ENCODE measurements at places on chromosomes 3 and 15.

- no peak for DNase-seq
These were observed 243.8 kb upstream of the TOPAZ1 start for GRCh38 chr3:43997788-43998369.

- DNase-seq: peak; percentile 8
These were observed 364.9 kb downstream of the NAALADL2 start for GRCh38 chr3:175224051-175224450.

GRCh38 chr3:188742755-188743550 is 428.8 kb upstream of the TPRG1 start:
- DNase-seq: no peak

GRCh38 chr3:42980209-42980608 is 1.1 kb downstream of the GASK1A start:
- no peak for DNase-seq

GRCh38 chr3:14200276-14200675 is 21.7 kb downstream of the LSM3 start:
- no peak for DNase-seq

DNA sequence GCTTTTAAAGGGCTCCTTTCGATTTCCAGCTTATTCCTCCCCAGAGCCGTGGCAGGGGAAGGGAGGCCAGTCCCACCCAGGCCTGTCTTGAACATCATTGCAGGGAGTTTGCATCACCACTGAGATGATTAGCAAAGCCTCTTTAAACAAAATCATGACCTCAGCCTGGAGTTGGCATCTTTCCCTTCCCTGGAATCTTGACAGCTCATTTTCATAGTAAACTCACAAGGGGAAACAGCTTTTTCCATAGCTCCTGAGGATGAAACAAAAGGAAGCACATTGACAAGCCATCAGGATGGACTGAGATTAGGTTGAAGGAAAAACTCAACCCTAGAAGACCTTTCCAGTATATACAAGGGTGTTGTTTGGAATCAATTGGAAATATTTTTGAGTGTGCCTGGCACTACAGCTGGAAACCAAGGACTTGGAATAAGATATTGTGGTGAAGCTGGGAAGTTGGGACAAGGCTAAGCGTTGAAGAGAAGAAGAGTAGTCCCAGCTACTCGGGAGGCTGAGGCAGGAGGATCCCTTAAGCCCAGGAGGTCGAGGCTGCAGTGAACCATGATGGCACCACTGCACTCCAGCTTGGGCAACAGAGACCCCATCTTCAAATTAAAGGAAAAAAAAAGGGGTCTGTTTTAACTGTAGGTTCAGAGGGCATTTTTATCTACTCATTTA is 3.1 kb upstream of the LARP6 start:
- peak; percentile 92 for DNase-seq

GRCh38 chr15:32994810-32995424 is 199.6 kb downstream of the FMN1 start:
- DNase-seq: peak; percentile 15

DNA sequence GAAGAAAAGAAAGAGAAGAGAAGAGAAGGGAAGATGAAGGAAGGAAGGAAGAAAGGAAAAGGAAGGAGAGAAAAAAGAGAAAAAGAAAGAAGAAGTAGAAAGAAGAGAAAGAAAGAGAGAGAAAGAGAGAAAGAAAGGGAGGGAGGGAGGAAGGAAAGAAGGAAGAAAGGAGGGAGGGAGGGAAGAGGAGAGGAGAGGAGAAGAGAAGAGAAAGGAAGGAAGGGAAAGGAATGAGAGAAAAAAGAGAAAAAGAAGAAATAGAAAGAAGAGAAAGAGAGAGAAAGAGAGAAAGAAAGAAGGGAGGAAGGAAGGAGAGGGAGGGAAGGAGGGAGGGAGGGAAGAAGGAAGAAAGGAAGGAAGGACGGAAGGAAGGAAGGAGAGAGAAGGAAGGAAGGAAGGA is 217.9 kb upstream of the POU1F1 start:
- no peak for DNase-seq

GRCh38 chr3:54949491-54950044 is 21.7 kb upstream of the LRTM1 start:
- DNase-seq: peak; percentile 32

DNA sequence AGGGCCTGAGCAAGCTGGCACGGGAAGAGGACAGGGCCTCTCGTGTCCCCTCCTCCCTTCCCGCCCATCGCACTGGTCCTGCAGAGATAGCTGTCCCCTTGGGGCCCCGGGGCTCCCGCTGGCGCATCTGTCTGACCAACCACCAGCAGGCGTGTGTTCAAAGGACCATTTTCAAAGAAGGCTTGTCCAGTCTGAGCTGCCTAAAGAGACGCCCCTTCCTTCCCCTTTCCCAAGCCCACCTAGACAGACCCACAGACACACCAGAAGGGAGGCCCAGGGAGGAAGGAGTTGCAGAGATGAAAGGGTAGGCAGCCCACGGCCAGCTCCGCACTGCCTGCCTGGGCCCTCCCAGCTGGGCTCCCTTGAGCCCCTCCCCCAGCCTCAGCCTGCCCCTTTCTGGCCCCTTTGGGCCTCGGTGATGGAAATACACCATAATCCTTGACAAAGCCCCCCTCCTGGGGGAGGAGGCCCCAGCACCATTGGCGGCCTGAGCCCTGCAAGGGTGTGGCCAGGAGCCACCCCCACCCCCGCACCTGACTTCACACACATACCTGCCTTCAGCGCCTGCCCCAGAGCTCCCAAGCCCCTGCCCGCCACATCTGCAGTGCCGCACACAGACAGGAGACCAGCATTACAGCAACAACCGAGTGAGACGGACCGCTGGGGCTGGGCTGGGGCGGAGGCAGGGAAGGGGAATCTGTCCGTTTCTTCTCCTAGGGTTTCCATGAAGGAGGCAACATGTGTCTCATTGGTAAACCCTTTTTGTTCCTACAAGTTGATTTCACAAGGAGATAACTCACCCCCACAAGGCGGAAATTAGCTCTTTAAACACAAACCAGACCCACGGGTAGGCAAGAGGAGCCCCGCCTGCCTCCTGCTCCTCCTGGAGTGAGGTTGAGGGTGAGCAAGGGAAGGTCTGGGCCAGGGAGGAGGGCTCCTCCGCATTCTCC is at the start of gene STRA6:
STRA6 (minus strand) TSS at position 336 of the 950 bp plus-strand sequence. CDS start 520 bp downstream, outside the sequence.
- peak; percentile 93 for DNase-seq

GRCh38 chr3:38555149-38555840 is 59.2 kb downstream of the EXOG start:
- no peak for DNase-seq

GRCh38 chr3:45762647-45763302 is 33.6 kb downstream of the SLC6A20 start:
- no peak for DNase-seq

DNA sequence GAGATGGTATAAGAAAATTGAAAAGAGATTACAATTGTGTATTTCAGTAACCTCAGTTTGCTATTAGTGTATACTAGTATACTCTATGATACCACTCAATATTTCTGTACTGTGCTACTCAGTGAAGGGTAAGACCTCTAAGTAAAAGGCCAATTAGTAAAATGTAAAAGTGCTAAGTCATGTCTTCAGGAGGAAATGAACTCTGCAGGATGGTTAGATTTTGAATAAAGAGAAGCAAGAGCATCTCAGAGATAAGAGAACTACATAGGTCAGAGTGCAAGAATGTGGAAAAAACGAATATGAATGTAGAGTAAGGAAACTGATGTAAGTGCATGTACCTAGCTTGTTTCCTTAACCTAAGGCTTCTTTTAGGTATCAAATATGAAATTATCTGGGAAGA is 796.6 kb upstream of the GBE1 start:
- no peak for DNase-seq

GRCh38 chr3:127839099-127839498 is 16.8 kb upstream of the MGLL start:
- DNase-seq: no peak

DNA sequence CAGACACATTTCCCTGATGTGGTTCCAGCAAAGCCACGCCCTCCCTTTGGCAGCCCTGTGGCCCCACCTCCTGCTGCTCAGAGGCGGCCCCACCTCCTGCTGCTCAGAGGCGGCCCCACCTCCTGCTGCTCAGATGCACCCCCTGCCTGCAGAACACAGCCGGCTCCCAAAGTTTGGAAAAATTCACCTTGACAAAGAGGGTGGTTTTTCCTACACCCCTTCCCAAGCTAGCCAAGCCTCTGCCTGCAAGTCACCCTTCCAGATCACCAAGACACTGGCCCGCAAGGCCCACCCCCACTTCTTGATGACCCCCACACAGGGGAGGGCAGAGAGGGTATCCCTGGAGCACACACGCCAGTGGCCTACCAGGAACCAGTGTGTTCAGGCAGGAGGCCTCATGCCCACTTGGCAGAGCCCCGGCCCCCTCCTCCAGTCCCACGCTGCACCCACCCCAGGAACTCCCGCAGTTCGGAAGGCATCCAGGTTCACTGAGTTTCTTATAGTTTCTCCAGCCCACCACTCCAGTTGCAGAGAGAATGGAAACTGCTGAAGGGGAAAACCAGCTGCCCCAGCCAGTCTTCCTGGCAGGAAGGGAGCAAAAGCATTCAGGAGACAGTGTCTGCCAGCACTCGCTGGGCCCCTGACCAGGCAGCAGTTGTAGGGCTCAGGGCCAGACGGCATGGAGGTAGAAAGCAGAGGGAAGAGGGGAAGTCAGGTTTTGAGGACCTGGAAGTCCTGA is 2.3 kb upstream of the HAPLN3 start:
- DNase-seq: peak; percentile 90

GRCh38 chr3:170358042-170359010 is 811 bp downstream of the SKIL start:
- DNase-seq: peak; percentile 78

- DNase-seq: no peak
These were observed 4.0 kb downstream of the TEX9 start for GRCh38 chr15:56369234-56369633.

- DNase-seq: peak; percentile 21
These were observed 200.1 kb downstream of the GABRB3 start for GRCh38 chr15:26572602-26573350.

DNA sequence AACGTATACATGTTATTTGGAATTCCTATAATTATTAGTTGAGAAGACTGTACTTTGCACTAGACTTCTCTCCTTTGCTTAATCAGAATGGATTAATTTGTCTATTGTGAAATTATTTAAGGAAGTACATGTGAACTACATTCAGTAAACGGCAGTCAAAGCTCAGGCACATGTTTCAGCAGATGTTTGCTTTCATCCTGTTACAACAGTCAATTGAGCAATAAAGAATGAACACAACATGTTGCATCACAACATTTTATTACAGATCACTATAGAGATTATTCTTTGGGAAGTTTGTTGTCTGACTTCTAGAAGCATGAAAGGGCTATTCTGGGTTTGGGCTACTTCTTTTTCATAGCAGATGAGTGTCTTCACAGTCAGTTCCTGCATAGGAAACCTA is 39.2 kb downstream of the RAB27A start:
- no peak for DNase-seq

DNA sequence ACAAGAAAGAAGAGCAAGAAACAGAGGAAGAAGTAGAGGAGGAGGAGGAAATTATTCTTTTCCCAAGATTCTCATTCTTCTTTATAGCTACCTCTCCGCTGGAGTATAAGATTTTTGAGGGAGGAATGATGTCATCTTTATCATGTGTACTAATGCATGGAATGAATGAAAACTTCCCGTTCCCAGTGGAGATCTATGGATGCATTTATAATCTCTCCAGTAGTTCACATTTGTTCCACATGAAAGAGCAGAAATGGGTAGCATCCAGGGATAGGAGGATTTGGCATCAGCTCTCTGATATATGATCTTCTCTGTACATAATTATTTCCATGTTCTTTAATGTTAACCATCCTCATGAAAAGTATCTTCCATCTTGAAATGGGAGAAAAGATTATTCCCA is 244.4 kb downstream of the ADAMTSL3 start:
- DNase-seq: no peak

DNA sequence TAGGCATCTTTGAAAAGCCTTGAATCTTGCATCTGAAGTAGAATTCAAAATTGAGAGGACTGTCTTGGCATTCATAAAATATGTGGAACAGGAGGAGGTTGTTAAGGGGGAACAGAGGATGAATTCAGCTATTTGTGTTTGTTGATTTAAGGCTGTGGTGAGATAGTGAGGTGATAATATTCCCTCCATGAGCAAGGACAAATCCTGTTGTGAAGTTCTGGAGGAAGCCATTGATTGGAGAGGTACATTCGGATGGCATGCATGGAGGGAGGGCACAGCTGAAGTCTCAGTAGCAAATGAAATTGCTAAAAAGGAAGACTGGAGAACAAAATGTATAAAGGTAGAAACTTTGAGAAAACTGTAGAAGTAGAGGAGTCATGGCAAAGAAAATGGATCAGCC is 443.8 kb downstream of the NLGN1 start:
- DNase-seq: peak; percentile 28

GRCh38 chr3:69647081-69647480 is 92.2 kb upstream of the MITF start:
- no peak for DNase-seq

DNA sequence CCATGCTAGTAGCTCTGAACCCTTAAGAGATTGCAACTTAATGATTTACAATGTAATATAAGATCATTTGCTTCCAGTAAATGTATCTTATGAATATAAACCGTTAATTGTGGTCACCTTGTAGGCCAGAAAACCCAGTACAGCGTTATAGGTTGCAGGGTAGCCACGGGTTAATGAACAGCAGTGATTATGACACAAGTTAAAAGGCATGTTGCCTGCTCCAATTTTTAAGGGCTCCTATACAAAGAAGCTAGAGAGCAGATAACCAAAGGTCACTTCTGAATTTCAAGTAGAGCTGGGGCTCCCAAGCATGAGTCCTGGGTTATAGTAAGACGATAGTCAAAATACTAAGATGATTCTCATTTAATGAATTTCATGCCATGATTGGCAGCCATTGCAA is 13.5 kb downstream of the GUCA1C start:
- DNase-seq: no peak

DNA sequence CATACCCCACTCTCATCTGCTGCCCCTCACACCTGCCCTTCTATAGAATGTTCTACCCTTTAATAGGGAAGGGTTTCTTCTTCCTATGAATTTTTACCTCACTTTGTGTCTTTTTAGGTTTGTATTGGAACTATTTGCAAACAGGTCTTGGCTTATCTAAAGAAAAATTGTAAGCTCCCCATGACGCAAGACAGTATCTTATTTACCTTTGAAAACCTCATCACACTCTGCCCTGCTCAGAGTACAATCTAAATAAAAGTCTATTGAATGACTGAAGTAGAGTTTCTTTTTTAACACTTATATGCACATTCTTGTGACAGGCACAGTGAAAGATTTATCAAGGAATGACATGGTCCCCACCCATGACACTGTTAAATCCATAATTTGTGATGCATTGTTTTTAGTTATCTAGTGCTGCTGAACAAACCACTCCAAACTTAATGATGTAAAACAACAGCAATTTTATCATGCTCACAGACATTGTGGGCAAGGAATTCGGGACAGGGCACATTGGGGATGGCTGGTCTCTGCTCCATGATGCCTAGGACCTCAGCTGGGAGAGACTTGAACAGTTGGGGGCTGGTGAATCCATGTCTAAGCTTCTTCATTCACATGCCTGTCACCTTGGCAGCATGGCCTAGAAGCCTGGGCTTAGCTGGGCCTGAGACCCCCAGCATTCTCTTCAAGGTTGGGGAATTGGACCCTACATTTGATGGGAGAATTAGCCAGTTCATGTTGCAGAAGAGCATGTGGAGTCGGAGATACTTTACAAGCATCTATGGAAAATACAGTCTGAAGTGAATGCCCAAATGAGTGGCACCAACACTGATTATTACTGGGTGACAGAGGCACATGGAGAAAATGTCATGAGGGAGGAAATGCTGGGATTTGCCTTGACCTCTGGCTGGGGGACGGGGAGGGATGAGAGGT is 252.2 kb upstream of the CTDSPL start:
- DNase-seq: no peak

GRCh38 chr15:64693134-64693533 is 82.3 kb downstream of the RBPMS2 start:
- DNase-seq: no peak

Data from Daoy (cell line).